ENCODE measurements at places on chromosomes 12 and 14.

GRCh38 chr12:106739318-106739717 lies 35.2 kb upstream of the RIC8B start:
- no peak for DNase-seq

DNA sequence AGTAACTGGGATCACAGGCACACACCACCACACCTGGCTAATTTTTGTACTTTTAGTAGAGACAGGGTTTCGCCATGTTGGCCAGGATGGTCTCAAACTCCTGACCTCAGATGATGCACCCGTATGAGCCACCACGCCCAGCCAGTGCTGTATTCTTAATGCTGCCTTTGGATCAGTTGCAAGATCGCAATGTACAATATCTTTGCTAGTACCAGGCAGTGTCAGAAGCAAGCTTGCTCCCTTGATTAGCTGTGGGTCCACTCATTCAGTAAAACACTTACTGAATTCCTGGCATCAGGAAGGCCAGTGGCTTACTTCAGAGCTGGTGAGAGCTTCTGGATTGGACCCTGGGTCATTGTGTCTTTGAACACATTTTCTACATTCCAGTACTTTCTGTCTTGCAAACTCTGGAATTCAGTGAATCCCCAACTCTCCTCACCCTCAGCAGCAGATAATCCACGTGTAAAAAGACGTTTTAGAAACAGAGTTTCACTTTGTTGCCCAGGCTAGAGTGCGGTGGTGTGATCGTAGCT lies 1183.7 kb downstream of the AACS start:
- no peak for DNase-seq

DNA sequence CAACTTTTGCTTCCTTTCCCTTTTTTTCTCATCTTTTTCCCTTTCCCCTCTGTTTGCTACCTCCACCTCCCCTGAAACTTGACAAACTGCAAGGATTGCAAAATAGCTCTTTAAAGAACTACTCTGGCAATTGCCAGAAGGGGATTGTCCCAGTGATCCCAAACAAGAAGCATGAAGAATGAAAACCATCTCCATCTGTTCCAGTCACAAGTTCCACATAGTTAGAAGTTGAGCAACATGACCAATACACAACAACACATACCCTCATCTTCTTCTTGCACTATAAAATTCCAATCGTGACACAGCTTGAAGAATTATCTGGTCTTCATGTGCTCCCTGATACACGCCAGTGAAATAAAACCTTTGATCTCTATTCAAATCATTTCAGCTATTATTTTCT lies 93.7 kb upstream of the USP15 start:
- DNase-seq: no peak

GRCh38 chr12:18837505-18837904 lies 99.6 kb downstream of the CAPZA3 start:
- DNase-seq: no peak

GRCh38 chr12:91142221-91142631 lies 30.9 kb upstream of the LUM start:
- no peak for DNase-seq

GRCh38 chr12:49293056-49293956 lies 1.6 kb upstream of the PRPH start:
- DNase-seq: no peak

GRCh38 chr14:70027785-70028428 lies 148.7 kb downstream of the SMOC1 start:
- DNase-seq: peak; percentile 91

- DNase-seq: no peak
Observed at GRCh38 chr14:40758076-40758475, 848.6 kb upstream of the LRFN5 start.

DNA sequence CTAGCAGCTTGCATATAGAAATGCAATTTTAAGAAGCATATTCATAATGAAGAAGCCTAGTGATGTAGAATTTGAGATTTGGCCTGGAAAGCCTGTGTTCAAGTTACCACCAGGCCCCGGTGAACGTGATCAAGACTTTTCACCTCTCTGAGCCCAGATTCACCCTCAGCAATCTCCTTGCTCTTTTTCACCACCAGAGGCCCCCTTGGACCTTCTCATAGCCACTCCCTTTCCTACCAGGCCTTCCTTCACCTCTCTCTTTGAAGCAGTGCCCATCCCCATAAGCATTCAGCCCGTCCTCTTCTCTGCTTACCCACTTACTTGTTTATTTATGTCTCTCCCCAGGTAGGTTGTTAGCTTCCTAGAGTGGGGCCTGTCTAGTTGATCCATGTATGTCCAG lies 1280.9 kb downstream of the AACS start:
- DNase-seq: no peak

GRCh38 chr12:62659453-62660295 lies 193.0 kb downstream of the MON2 start:
- DNase-seq: no peak

DNA sequence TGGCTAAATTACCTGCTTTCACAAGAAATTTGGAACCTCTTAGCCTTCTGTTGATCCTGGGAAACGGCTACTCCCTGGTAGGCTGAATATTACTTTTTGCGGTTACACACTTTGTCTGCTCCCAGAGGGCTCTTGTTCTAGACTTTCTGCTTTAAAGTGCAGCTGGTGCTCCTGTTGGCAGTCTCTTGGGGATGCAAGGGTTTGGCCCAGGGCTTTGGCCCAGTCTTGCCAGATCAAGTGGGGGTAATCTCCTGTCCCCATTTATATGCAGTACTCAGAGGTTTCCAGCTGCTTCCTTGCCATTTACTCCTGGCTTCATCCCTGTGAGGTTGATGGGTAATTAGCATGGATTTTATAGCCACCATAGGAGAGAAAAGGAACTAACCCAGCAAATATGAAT lies 558.2 kb upstream of the MIS18BP1 start:
- DNase-seq: no peak

- no peak for DNase-seq
Observed at GRCh38 chr12:42786400-42787148, 197.0 kb upstream of the PRICKLE1 start.

- no peak for DNase-seq
Observed at GRCh38 chr12:25573346-25573745, 20.3 kb upstream of the LMNTD1 start.

- DNase-seq: no peak
Observed at GRCh38 chr14:36212577-36212976, 36.1 kb upstream of the PTCSC3 start.

- no peak for DNase-seq
Observed at GRCh38 chr12:101671833-101672232, 25.6 kb upstream of the CHPT1 start.

DNA sequence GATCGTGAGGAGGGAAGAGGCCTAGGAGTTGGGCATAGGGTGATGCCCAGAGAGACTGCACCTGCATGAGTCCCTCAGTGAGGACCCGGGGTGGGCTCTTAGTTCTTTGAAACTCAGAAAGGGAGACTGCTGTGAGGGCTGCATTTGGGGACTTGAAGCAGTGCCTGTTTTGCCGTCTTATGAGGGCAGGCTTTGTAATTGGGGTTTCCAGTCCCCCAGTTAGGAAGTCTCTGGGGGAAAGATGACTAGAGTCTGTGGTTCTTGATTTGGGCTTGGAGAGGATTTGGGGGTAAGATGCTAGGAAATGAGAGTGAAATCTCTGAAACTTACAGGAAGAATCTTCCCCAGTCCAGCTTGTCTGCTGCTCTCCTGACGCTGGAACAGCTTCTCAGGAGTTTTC lies 99.6 kb downstream of the ARF6 start:
- no peak for DNase-seq

- no peak for DNase-seq
Observed at GRCh38 chr12:110279566-110280375, 1.3 kb upstream of the ATP2A2 start.

- no peak for DNase-seq
Observed at GRCh38 chr12:12608557-12608957, 3.1 kb upstream of the CREBL2 start.

- DNase-seq: no peak
Observed at GRCh38 chr14:77989441-77989991, 180.7 kb upstream of the NRXN3 start.

GRCh38 chr14:44720707-44721106 lies 213.6 kb upstream of the FSCB start:
- no peak for DNase-seq
